ENCODE measurements at places on chromosomes 7 and 10. TPM values are rescaled to one million over a fixed set of nuclear protein-coding genes. Genes with fewer than 3 reads are reported as not detected.

MSANTD7 gene
- 9.3 TPM for polyA plus RNA-seq

LRRD1 gene
- 0.23 TPM for polyA plus RNA-seq

RBP4 gene
- 2.9 TPM for polyA plus RNA-seq

LRRTM3 gene
- 0.33 TPM for polyA plus RNA-seq

ADGRA1 gene
- polyA plus RNA-seq: not detected

CYP2C18 gene
- polyA plus RNA-seq: not detected

CHAT gene
- polyA plus RNA-seq: not detected

PTPRZ1 gene
- polyA plus RNA-seq: 0.48 TPM

PDAP1 gene
- polyA plus RNA-seq: 81.5 TPM

CHN2 gene
- 22.3 TPM for polyA plus RNA-seq

LRRC18 gene
- polyA plus RNA-seq: 0.16 TPM

LEP gene
- polyA plus RNA-seq: 0.01 TPM

NEUROD6 gene
- not detected for polyA plus RNA-seq

AOAH gene
- polyA plus RNA-seq: 14.0 TPM

FAM131B gene
- 0.83 TPM for polyA plus RNA-seq

NUDT5 gene
- polyA plus RNA-seq: 15.8 TPM

Data from ovary (tissue), 10 donors.